ENCODE measurements at places on chromosomes 13 and 19.

DNA sequence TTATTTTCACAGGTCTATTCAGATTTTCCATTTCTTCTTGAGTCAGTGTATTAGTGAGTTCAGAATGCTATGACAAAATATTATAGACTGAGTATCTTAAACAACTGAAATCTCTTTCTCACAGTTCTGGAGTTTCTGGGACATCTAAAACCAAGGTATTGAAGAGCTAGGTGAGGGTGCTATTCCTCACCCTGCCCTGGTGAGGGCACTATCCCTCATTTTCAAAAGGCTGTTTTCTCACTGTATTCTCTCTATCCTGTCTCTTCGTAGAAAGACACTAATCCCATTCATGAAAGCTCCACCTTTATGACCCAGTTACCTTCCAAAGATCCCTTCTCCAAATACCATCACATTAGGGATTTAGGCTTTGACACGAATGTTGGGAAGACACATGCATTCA lies 1617.1 kb downstream of the PCDH9 start:
- DNase-seq: no peak

DNA sequence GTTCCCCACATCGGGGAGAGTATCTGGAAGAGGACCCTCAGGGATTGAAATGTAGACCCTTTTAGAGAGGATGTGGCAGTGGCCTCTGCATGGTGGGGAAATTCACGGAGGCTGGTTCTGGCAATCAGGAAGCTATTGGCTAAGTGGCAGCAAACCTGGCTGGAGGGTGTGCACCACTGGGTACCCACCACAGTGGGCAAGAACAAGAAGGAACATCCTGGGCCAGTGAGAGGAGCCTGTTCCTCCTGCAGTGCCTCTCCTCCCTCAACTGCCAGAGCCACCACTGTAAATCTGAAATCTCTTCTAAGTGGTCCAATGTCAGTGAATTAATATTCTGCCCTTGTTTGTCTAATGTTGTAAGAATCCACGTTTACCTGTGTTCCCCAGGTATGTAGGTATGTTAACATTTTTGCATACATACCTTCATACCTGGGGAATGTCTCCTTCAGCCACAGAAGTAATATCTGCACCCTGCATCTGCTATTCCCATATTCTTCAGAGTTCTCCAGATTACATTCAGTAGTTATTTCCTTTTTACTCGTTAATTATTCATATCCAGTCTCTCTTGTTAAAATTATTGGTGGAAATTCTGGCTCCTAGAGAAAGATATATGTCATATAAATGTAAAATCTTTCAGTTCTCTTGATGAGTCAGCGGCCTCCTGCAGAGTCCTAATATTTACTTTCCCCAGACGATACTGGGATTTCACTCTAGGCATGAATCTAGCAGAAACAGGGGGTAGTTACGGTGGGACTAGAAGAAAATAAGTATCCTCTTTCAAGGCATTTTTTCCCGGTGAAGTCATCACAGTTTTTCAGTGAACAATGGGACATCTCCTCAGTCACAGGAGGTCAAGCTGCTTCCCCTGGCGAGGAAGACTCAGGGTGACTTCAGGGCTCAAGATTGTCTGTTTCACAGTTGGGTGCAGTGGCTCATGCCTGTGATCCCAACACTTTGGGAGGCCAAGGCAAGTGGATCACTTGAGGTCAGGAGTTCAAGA lies 148.3 kb downstream of the MYO16 start:
- no peak for DNase-seq

- DNase-seq: no peak
These were observed at the start of gene TBXA2R for GRCh38 chr19:3606690-3607289. TSS of gene TBXA2R (minus strand) at chr19:3606875. CDS start at chr19:3600634, 6,241 bp downstream.

- DNase-seq: no peak
These were observed 43.0 kb downstream of the CEP89 start for GRCh38 chr19:32928806-32929205.

GRCh38 chr19:1008268-1009040 lies 8.2 kb downstream of the GRIN3B start:
- DNase-seq: no peak

- DNase-seq: no peak
These were observed 23.2 kb downstream of the RFX2 start for GRCh38 chr19:6087074-6087571.

- no peak for DNase-seq
These were observed 1139.3 kb downstream of the DIAPH3 start for GRCh38 chr13:59024434-59024833.

GRCh38 chr19:47058621-47059022 lies 10.2 kb upstream of the TMEM160 start:
- DNase-seq: no peak

DNA sequence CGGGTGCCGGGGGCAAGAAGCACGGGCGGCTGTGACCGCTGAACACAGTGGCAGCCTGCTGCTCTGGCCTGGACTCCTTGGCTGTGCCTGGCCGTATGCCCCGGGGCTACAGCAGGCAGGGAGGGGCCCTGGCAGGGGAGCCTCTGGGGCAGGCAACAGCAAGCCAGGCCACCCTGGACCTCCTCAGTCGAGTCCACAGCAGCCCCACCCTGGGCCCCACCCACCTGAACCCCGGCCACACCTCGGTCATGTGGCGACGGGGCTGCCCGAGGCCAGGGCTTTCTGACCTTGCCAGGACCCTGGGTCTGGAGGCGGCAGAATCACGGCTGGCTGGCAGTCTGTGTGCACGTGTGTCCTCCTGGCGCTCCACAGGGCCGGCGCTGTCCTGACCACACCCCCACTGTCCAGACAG lies 8.7 kb downstream of the CILP2 start:
- DNase-seq: no peak

- no peak for DNase-seq
These were observed 1487.2 kb upstream of the PRR20A start for GRCh38 chr13:55653497-55653896.

DNA sequence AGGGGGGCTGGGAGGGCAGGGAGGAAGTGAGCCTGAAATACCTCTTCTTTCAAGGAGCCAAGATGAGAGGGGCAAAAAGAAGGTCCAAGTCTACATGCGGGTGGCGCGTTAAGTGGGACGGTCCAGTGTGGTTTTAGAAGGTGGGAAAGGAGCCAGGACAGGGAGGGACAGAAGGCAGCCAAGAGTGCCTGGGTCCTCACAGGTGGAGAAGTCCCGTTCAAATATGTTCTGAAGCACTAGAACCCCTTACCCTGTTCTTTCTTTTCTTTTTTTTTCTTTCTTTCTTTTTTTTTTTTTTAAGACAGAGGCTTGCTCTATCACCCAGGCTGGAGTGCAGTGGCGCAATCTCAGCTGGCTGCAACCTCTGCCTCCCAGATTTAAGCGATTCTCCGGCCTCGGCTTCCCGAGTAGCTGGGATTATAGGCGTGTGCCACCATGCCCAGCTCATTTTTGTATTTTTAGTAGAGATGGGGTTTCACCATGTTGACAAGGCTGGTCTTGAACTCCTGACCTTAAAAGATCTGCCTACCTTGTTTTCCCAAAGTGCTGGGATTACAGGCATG lies 7.4 kb downstream of the CAMSAP3 start:
- peak; percentile 20 for DNase-seq

- no peak for DNase-seq
These were observed 13.0 kb downstream of the CCNA1 start for GRCh38 chr13:36445278-36445677.

DNA sequence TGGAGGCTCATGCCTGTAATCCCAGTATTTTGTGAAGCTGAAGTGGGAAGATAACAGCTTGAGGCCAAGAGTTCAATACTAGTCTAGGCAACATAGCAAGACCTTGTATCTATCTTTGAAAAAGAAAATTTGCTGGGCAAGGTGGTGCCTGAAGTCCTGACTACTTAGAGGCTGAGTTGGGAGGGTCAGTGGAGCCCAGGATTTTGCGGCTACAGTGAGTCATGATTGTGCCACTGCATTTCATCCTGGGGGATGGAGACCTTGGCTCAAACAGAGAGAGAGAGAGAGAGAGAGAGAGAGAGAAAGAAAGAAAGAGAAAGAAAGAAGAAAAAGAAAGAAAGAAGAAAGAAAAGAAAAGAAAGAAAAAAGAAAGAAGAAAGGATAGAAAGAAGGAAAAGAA lies 1872.3 kb upstream of the PCDH20 start:
- DNase-seq: no peak

DNA sequence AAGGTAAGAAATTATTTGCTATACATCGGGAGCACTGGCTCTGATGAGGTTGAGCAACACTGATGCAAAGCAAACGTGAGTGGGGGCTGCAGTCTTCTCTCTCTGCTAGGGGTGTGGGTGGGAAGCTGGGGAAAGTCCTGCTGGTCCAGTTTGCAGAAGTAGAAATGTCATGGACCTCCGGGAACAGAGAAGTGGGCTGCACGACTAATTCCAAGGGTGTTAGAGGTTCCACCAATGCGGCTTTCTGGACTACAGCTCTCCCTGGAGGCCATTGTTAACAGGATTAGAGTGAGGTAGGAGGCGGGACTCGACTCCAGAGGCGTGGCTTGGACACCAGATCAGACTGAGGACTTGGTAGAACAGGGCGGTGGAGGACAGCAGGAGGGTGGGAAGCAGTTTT lies 5.7 kb upstream of the FBXO27 start:
- peak; percentile 81 for DNase-seq

DNA sequence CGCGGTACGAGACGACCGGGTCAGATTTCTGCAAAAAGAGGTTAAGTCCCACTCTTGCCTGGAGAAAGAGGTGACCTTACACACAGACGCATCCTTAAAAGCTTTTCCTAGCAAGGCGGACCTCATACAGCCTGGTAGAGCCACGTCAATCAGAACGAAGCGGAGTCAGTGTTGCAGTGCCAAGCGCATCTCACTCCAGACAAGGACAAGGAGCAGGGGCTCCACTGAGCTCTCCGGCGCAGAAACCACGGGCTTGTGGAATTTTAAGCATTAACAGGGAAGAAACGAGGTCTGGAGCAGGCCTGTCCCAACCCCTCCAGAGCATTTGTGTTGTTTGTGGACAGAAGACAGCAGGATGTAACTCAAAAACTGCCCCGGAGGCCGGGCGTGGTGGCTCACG lies 7.1 kb downstream of the EEF2 start:
- DNase-seq: no peak

- no peak for DNase-seq
These were observed 17.7 kb downstream of the SBNO2 start for GRCh38 chr19:1156305-1156801.

GRCh38 chr19:33686262-33686661 lies 64.5 kb downstream of the CHST8 start:
- DNase-seq: peak; percentile 88

DNA sequence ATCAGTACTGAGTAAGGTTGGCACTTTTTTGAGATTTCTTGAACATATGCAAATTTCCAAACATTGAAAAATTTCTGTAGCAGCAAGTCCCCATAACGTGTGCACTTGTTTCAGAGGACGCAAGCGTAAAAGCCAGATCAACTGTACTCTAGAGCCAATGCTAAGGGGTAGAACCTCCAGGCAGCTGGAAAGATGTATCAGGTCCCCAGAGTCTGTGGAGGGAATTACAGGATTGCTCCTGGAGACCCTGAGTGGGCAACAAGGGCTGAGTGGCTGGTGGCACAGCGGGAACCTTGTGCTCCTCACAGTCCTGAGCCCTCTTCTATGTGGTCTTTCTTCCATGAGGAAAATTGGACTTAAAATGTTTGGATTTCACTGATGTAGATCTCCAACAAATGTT lies 53.9 kb upstream of the AMER2 start:
- no peak for DNase-seq

GRCh38 chr13:96650301-96650886 lies 343.9 kb downstream of the OXGR1 start:
- no peak for DNase-seq

DNA sequence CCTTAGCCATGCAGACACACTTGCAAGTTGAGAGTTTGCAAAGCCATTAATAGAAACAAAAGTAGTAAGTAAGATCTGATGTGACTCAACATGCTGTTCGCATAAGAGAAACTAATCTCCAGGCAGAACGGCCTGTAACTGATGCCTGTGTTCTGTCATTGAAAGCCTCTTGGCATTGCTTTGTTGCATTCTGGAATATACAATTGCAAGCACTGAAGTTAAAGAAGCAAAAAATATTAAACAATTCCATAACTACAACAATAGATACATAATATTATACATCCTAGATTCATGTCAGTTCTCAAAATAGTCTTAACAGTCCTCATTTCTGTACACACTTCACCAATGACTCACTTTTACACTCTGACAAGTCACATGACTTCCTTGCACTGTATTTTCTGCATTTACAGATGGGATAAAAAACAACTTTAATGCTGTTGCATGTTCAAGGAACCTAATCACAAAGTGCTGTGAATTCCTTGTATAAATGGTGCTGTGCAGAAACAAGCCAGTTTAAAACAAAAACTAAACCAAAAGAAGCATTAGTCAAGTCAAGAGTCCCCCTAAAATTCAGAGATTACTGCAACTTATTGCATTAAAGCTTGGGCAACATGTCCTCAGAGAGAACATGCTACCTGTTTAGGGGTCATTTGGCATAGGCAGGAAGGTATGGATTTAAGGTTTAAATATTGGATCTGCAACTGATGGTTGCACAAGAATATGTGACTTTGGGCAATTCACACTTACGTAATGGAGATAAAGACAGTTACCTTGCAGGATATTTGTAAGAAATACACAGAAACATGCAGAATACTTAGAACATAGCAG lies 79.5 kb upstream of the SERP2 start:
- no peak for DNase-seq

- DNase-seq: peak; percentile 29
These were observed 1.5 kb downstream of the ZNF296 start for GRCh38 chr19:45074744-45075300.

GRCh38 chr13:28022848-28023518 lies 34.5 kb upstream of the URAD start:
- peak; percentile 40 for DNase-seq

All from G401 (cell line).